ENCODE measurements at places on chromosomes 6 and 20.

GRCh38 chr6:129793447-129793846 lies 67.7 kb downstream of the TMEM244 start:
- no peak for DNase-seq

- DNase-seq = no peak
Measured at GRCh38 chr6:7041511-7042026, 66.2 kb upstream of the RREB1 start.

DNA sequence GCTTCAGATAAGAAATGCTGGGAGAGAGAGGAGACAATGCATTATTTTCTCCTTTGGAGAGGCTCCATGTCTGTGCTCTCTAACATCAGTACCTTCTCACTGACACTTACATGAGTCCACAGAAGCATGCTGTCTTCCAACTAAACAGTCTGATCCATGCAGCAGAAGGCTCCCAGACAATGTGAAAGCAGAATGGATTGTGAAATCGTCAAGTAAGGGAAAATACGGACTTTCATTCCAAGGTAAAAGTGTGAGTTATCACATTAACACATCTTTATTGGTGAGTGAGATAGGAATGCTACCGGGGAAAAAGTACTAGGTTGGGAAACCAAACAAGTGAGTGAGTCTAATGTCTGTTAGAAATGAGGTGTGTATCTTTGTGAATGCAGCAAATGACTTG lies 167.6 kb upstream of the KCNK16 start:
- DNase-seq = no peak

GRCh38 chr6:95117236-95117635 lies 460.1 kb upstream of the MANEA start:
- no peak for DNase-seq

- no peak for DNase-seq
Measured at GRCh38 chr6:134621858-134622257, 303.9 kb upstream of the SGK1 start.

DNA sequence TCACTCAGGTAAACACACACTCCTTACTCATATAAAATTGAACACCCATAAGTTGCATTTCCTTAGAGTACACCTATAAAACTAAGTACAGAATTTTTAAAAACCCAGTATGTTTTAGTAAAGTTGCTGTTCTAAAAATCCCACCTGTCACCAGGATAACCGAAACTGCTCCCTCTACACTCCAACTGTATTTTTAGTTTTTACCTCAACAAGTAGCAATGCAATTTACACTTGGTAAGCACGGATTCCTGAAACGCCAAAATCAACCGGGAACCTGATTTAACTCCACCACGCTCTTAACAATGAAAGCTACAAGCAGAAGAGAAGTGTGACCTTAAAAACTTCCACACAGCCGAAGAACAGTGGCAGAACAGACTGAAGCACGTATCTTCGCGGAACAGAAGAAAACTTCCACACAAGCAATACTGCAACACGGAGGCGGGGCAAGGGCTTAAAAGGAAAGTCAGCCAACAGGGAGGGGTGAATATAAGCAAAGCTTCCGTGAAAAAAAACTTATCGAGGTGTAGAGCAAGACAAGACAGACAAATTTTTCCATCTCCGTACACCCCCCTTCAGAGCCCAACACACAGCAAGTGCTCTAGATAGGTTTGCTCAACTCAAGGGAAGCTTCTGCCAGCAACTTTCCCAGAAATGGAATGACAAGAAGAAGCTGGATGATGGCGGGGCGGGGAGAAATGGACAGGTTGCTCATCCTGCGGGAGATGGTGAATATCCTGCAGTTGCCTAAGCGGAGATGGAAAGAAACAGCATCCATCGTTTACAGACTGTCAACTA lies 1.4 kb downstream of the STAU1 start:
- no peak for DNase-seq
